ENCODE measurements at places on chromosomes 12 and 14.

DNA sequence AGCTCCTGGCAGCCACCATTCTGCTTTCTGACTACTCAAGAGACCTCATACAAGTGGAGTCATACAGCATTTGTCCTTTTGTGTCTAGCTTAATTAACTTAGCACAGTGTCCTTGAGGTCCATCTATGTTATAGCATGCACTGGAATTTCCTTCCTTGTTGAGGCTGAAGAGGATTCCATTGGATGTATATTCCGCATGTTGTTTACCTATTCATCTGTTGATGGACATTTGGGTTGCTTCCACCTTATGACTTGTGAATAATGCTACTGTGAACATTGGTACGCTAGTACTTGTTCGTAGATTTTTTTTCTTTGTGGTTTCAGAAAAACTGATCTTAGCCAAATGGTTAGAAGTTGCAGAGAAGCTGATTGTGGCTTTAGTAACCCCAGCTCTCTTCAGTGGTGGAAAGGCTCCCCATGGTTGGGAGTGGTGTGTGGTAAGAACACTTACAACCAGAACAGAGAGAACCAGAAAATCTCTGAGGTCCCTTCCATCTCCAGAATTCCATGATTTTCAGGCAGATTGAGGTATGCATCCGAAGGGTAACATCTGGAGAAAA lies 118.4 kb downstream of the SAMD4A start:
- DNase-seq = no peak

GRCh38 chr12:48072266-48072665 lies 33.6 kb downstream of the SENP1 start:
- no peak for DNase-seq

- DNase-seq = no peak
These were observed 176.7 kb upstream of the SEL1L start for GRCh38 chr14:81710232-81710845.

- DNase-seq = no peak
These were observed 159.4 kb downstream of the SLC5A8 start for GRCh38 chr12:101050631-101051030.

- no peak for DNase-seq
These were observed 8.6 kb upstream of the OSBPL8 start for GRCh38 chr12:76568130-76568529.

- no peak for DNase-seq
These were observed 37.8 kb downstream of the EIF2S3B start for GRCh38 chr12:10543499-10543898.

GRCh38 chr14:85300107-85300506 lies 229.8 kb upstream of the FLRT2 start:
- no peak for DNase-seq

DNA sequence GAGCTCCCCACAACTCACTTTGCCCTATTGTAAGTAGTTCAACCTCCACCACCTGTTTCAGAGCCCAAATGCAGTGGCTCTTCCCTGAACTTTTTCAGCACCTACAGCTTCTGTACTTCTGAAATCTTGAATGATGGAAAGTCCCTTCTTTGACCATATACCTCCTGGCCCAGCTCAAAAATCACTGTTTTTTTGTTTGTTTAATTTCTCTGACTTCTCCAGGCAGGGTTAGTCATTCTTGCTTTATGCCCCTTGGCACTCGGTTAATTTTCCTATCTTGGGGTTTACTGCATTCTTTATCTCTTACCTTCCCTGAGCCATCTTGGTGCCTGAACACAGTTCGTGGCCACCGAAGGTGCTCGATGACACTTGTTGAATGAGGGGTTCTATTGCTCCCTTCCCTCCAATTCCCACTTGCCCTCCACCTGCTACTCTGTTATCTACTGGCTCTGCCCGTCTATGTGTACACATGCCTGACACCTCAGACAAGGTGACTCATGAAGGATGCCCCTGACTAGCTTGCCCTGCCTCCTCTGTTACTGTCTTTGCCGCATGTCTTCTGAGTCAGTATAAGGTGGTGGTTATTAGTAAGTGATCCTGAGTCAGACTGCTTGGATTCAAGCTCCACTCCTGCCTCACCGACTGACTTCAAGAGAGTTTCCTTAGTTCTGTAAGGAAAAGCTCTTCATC lies 4.4 kb downstream of the AMHR2 start:
- DNase-seq = no peak

- DNase-seq = no peak
These were observed 17.8 kb downstream of the SDR9C7 start for GRCh38 chr12:56916296-56916995.

DNA sequence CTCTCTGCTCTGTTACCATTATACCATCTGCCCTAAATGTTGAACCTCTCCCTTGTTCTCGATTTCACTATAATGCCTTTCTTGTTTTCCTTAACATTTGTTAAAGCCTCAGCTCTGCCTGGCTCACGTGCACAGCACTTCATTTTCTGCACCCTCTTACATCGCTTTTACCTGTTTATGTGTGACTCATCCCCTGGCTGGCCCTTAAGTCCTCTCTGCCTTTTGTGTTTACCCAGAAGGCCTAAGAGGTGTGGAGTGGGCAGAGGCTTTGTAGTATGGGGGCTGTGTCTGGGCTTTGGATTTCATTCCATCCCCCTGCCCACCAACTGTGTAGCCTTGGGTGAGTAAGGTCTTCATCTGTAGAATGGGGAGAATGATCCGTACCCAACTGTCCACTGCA lies 36.5 kb downstream of the UBE3B start:
- DNase-seq = no peak

DNA sequence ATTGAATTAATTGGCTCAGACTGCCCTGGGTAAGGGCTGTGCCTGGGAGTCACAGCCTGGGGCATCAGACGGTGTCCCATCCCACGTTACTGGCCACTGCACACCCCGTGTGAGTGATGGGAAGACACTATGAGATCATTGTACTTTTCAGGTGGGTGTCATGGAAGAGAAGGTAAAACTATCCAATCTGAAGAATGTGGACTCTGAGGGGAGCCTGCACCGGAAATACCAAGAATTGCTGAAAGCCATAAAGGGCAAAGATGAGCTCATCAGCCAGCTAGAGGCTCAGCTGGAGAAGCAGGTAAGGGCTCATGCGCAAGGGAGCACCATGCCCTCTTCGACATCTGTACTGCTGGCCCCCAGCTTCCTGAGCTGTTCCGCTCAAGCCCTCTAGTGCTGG lies 24.0 kb downstream of the PLEKHH1 start:
- no peak for DNase-seq

DNA sequence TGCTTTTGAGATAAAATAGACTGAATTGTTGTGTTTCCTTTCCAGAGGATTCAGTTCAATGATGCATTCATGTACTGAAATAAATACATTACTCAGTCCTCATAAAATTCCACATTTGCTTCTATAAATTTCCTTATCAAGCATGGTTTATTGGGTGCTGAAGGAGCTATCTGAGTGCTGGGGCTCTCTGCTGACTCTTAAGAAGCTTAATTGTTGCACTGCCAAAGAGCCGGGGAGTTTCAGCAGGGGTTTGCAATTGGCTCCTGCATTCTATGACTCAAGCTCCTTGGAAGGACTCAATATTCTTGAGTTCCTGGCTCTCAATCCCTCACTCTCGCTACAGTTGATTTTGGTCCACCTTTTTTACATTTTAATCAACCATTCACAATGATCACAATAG lies 69.8 kb upstream of the PYGL start:
- no peak for DNase-seq

DNA sequence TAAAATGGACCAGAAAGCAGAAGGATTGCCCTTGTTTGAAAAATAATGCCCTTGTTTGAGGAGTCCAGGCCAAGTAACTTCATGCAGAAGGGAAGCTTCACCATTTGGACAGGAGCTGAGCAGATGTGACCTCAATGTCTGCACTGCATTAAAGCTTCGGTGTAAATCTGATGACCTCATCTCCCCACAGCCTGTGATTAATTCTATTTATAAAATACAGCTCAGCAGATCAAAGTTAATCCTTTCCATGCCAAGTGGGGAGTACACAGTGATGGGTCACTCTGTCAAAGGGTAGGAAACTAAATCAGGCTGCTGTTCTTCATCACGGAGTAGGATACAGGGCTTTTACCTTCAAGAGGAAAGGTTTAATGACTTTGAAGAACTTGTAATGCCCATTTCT lies 533.7 kb downstream of the RPS29 start:
- no peak for DNase-seq

DNA sequence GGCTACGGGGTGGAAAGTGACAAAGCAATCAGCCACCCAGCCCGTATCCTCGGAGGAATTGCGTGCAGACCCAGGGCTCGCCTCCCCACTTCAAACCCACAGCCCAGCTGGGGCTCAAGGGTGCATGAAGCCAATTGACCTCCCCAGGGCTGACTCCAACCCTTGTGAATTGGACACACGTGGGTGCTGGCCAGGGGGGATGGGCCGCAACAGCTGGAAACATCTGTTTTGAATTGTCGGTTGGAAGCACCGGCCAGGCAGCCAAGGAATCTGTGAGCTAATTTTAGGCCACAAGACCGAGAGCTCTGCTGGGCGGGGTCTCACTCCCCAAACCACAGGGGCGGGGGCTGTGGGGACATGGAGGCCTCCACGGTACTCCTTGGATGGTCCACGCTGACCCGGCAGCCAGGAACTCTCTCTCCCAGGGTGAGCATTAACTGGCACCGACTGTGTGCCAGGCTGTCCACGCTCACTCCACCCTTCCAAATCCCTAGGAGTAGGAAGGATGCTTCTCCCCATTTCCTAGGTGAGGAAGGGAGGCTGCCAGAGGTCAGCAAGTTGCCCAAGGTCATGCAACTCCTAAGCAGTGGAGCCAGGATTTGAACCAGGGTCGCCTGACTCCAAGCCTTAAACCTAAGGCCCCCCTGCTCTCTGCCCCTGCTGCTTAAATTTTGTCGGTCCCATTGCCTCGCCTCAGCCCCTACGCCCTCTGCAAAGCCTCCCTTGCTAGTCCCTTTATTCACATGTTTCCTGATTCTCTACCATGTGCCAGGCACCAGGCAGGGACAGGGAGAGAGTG lies 11.9 kb upstream of the TMEM119 start:
- no peak for DNase-seq

DNA sequence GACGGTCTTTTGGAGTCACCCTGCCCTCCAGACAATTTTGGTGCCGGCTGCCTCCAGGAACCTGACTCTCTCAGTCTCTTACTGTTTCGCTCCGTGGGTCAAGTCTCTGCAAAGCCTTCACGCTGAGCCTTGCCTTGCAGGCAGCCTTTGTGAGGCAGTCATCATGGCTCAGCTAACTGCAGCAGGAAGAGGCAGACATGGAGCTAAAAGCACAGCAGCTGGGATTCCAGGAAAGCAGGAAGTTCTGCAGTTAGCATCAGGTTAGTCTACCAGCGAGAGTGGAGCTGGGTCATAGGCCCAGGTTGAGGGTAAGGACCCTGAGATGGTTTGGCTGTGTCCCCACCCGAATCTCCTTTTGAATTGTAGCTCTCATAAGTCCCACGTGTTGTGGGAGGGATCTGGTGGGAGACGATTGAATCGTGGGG lies 305.4 kb downstream of the PCNX1 start:
- DNase-seq = no peak

DNA sequence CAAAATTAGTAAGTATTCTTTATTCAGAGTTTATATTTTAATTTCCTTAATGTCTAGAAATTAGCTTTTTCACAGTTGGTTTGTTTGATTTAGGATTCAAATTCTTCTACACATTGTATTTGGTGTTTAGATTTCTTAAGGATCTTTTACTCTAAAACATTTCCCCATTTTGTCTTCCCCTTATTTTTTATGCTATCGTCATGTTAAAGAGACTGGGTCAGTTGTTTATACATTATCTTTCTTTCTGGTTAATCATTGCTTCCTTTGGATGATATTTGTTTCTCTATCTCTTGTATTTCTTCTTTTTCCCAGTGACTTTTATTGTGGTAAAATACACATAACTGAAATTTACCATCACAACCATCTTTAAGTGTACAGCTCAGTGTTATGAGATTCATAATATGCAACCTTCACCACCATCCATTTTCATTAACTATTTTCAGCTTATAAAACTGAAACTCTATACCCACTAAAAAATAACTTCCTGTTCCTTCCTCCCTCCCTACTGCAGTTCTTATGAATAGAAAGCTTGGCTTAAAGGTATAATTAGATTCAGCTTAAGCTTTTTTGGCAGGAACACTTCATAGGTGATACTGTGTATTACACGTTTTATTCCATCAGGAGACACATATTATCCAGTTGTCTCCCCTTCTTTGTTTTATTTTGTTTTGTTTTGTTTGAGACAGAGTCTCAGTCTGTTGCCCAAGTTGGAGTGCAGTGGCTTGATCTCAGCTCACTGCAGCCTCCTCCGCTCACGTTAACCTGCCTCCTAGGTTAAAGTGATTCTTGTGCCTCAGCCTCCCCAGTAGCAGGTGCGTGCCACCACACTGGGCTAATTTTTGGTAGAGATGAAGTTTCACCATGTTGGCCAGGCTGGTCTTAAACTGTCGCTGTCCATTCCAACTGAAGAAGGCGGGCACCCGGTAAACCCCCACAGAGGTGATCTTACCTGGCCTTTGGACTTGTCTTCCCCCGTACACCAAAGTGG lies 45.0 kb downstream of the NOPCHAP1 start:
- DNase-seq = no peak

- no peak for DNase-seq
These were observed 60.0 kb downstream of the CHGA start for GRCh38 chr14:92982956-92983355.

DNA sequence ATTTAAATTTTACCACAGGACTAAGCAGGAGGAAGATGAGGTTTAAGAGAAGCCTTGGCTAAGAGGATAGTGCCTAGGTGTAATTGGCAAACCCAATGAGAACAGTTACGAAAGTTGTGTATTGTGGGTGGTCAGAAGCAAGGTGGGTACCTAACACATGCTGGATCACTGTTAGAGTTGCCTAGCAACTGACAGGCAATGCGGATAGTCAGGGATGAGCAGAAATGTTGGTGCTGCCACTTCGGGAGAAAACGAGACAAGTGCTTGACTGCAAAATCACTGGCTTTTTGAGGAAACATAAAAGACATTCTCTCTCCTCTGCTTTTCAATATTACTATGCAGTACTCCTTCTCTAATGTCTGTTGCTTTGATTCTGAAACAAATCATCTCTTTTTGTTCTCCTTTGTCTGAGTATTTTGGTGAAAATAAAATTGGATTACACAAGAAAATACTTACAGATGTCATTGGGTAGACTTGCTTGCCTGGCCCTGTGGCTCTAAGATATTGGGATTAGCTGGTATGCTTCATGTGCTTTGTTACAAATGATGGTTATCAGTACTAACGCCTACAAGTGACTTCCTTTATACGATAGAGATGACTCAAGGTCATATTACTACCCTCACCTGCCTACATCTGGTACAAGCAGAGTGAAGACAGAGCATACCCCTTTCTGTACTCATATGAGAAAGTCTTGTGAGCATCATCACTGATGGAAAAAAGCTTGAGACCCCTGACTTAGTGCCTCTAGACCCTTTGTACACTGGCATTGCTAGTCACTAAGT lies 48.0 kb downstream of the TDP1 start:
- DNase-seq = no peak

GRCh38 chr12:123949770-123950165 lies 22.9 kb downstream of the CCDC92 start:
- DNase-seq = no peak

GRCh38 chr12:120234643-120235368 lies 30.7 kb downstream of the PXN start:
- DNase-seq = no peak

GRCh38 chr12:21773806-21774205 lies 700 bp downstream of the KCNJ8 start:
- no peak for DNase-seq
